ENCODE measurements at places on chromosomes 1 and 21.

DNA sequence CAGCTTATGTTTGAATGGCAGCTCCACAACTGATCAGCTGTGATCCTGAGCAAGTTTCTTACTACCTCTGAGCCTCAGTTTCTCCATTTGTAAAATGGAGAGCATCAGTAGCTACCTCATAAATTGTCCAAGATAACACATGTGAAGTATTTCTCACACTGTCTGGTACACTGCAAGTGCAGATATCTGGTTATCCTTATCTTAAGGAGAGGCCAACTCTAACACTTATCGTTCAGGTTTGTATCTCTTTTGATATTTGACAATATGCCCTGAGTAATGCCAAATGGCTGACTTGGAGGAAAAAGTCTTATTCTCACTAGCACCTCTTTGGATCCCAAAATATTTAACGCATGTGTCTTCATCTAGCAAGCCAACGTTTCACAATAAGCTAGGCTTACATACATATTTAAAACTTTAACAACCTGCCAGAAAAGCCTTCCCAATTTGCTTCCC is 2.7 kb downstream of the CSRP1 start:
- no peak for DNase-seq

DNA sequence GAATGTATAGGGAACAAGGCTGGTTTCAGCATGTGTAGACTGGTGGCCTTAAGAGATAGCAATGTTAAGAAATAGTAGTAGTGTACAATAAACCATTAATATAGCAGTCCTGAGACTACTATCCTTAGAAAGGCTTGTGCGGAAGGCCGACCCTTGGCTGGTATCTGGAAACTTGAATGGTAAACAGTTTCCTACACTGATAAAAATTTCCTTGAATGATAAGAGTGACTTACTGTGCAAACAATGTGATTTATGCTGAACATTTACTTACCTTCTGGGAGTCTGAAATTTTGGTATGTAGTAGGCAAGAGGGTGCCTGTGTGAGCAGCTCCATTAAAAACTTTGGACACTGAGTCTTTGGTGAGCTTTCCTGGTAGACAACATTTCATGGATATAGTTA is 44.7 kb downstream of the MAST2 start:
- DNase-seq: no peak

DNA sequence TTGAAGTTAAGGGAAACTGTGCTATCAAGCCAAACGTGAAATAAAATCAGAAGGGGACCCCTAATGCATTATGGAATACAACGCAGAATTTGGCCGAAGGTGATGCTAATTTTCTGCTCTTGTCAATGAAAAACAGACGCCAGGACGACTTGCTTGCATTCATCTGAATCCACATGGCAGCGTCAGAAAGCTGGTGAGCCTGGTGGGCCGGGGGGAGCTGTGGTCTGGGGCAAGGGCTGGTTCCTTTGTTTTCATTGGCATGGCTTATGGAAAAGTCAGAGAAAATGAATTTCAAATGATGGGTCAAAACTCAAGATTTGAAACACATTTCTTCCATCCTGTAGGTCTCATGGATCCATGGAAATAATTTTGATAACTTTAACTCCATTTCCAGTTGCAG is 86.4 kb upstream of the RUNX1 start:
- DNase-seq: no peak

DNA sequence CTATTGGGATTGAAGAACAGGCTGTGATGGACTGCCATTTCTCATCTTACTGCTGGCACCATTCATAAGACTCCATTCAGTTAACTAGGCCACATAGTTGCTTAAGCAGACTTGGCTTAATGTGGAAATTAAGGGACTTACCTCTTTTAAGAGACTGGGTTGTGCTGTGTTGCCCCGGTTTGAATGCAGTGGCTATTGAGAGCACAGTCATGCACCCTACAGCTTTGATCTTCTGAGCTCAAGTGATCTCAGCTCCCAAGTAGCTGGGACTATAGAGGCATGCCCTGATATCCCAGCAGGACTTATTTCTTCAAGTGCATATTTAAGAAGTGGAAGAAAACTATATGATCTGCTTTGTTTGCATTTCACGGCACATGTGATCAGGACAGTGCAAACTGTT is 181.1 kb downstream of the RASAL2 start:
- DNase-seq: no peak

DNA sequence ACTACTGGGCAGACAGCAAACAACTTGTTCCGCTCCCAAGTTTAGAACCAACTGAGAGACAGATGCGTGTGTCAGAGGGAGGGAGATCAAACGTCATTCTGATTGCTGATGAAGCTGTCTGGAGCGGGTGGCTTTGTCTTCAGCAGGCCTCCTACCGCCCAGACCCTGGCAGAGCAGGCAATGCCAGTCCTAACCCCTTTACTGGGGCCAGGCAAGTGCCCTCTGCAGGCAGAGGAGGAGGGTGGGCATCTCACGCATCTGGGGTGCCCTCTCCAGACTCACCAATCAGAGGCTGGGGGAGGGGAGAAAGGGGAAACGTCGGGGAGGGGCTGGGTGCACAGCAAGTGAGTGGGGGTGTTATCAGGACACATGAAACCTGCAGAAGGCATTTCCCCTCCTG is 126.6 kb downstream of the ACTL8 start:
- DNase-seq: no peak

DNA sequence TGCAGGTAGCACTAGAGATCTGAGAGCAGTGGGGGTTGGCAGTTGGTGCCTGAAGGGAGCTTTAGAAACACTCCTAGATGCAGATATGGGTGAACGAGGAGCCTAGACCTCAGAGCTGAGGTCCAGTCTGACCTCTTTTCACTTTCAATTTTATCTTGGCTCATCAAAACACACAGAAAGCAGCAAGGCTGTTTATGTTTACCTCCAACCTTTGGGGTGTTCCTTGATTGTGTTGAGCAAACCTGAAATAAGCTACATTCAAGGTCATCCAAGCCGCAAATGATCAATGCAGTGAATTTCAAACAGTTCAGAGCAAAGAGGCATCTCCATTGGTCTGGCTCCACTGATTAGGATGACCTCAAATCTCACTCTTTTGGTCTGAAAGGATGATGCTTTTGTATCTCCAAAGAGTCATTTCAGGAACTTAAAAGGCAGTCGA is 1.3 kb downstream of the LY9 start:
- DNase-seq: no peak

DNA sequence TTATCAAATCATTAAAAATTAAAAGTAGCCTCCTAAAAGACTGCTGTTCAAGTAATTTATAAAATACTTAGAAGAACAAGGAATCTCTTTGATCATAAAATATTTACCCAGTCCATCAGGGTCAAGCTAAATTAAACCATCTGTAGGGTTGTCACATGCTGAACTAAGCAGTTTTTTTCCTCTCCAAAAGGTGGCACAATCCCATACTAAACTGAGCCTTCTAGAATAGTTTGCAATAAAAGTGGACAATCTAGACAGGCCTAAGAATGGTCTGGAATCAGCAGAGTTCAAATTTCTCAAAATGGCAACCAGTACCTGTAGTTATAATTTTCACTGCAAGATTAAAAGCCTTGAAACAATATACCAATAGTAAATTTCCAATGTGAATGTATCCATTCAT is 194.8 kb downstream of the EIF4G3 start:
- DNase-seq: no peak

DNA sequence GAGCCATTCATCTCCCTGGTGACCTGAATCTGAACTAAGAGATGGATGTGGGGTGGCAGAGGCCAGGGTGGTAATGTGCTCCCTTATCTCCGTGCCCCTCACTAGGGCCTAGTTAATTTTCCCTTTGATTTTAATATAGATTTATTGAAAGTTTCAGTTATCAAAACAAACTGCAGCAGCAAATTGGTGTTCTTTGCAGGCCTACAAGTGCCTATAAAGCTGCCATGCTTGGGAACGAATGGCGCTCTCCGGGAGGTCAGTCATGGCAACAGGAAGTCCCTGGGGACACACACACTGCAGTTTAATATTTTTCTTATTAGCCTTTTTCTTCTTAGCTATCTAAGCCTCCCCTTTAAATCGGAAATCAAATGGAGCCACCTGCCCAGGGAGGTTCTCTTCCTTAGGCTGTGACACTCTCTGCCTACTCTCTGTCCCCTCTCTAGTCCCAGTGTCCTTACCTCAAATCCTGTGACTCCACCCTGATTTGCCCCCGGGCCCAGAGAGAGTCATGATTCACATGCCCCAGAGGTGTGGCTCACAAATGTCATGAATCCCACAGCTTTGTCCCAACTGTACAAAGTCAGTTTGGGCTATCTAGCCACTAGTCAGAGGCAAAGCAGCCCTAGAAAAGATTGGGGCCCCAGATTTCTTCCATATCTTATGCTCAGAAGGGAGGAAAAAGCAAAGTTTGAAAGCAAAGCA is 4.3 kb upstream of the ERI3 start:
- DNase-seq: no peak

DNA sequence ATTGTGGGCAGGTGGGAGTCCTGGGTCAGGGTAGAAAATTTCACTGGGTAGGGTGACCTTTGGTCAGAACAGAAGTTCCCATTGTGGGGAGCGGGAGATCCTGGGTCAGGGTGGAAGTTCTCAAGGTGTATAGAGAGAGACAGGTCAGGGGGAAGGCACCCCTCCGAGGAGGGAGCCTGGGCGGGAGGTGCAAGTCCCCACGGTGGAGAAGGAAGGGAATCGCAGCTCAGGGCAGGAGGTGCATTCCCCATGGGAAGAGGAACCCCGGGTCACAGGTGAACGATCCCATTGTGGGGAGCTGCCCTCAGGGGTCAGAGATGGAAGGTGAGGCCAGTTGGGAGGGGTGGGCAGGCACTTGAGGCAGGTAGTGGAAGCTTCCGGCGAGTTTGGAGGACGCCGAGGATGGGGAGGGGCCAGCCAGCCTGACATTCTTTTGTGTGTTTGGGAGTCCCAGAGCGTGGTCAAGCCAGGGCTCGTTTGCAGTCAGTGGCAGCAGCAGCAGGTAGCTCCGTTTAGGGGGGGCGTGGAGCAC is 637 bp downstream of the LYPLA2 start:
- peak; percentile 48 for DNase-seq

GRCh38 chr1:246534114-246534513 is 27.0 kb upstream of the SMYD3 start:
- DNase-seq: no peak

- peak; percentile 81 for DNase-seq
Measured at GRCh38 chr1:218479436-218480115, 134.4 kb downstream of the TGFB2 start.

- no peak for DNase-seq
Measured at GRCh38 chr1:205965036-205965884, 22.0 kb upstream of the SLC26A9 start.

DNA sequence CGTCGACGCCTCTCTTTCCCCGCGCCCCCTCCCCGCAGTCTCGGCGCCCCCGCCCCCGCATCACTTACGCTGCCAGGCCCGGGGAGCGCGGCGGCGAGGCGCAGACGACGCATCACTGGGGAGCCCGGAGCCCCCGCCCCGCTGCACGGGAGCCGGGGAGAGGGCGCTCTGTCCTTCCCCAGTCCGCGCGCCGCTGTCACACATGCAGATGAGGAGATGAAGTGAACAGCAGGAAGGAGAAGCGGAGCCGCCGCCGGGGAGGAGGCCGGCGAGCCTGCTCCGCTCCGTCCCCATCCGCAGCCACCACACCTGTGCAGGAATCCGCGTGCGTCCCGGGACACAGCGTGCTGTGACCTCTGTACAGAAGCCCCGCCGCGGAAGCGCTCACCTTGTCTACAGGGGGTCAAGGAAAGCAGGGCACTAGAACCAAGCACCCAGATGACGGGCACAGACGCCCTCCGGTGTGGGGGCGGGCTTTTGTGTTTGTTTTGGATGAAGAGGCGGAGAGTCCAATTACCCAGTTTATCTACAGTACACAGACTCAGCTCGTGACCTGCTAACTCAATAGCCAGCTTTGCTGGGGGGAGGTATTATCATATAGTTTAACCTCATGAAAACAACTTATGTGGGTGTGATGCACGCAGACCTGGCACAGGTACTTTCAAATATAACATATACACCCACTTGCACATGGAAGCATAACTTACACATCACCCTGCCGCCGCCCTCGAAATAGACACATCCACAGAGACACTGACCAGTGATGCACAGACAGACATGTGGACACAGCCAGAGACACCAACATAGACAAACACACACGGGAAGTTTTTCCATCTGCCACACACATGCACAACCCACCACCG is 12.4 kb downstream of the KLHDC8A start:
- peak; percentile 39 for DNase-seq

GRCh38 chr1:41768583-41768982 is 150.1 kb downstream of the HIVEP3 start:
- no peak for DNase-seq

DNA sequence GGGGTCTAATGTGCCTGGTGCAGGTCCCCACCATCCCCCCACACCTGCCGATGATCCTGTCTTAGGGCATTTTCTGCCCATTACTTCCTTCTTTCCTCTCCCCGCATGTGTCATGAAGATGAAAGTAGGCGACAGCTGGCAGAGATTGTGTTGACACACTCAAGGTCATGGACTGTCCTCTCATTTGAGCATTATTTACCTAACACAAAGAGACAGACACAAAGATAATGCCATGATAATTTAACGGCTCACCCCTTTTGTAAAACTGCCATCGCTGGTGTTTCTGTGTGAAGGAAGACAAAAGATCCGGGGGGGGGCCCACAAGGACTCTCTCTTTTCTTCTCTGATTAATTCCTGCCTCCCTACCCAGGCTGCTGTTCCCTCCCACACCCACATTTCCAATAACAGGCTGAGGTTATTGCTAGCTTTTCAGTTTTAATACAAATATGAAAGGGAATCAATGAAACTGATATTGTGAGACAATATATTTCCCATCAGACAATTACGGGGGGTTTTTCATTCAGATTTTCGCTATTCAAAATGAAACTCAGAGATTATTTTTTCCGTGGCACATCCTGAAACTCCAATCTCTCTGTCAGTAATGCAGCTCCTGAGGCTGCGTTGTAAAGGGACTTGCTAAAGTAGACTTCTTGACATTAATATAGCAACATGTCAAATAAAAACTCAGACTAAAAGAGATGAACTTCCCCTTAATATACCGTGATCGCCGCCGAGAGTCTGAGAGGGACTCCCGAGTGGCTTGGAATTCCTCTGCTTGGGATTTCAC is 561.1 kb downstream of the NPHP4 start:
- DNase-seq: no peak

DNA sequence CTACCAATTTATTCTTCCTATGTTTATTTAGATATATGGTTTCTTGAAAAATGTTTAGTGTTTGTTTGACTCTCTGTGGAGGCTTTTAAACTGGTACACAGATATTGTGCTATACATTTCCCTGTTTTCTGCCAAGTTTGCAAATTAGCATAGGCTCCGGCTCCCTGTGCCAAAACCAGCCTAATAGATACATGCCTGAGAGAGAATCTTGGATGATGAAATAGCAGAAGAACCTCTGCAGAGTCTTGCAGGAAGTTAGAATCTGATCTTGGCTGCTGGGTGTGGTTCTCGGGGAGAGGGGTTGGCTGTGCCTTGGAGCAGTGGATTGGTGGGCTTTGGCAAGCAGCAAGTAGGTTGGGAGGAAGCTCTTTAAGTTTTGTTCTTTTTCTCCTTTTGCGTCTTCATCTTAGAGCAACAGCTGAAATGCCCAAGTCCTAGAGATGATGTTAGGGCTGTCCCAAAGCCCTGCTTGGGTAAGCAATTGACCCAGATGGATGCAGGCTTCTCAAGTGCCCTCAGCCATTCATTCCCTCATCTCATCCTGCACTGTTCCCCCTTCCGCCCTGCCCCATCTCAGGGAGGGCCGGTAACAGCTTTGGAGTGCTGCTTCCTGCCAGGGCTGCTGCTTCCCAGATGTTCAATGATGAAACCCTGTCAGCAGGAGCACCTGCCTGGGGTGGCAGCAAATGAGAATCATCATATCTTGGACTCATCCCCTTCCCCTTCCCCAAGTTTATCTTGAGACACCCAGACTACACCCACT is 9.3 kb downstream of the PLA2G2A start:
- no peak for DNase-seq

- DNase-seq: no peak
Measured at GRCh38 chr1:117181630-117182041, 29.1 kb downstream of the VTCN1 start.

- peak; percentile 49 for DNase-seq
Measured at GRCh38 chr21:17270229-17270628, 242.6 kb upstream of the CXADR start.
